ENCODE measurements at places on chromosomes 4 and X.

DNA sequence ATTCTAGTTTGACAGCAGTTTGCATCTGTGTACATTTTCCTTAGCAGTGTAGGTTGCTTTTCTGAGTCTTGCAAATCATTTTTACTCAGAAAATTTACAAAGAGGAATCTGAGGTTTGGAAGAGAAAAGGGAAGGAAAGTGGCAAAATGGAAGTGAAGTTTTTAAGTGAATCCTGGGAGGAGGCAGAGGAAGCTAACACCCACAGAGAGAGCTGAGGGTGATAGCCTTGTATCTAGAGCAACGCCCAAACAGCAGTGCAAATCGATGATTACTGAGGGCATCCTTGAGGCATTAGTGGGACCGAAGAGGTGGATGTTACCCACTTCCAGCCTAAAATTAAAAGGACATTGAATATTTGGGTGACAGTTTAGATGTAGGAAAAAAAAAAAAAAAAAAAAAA lies 31.8 kb downstream of the KLF3 start:
- H3K27ac ChIP-seq, result peak overlapping the region; percentile 13
- no peaks in the 10 kb centered on the region for H3K27me3 ChIP-seq
- no peak for DNase-seq
- peaks cover 71% of the 10 kb centered on the region for H3K36me3 ChIP-seq

DNA sequence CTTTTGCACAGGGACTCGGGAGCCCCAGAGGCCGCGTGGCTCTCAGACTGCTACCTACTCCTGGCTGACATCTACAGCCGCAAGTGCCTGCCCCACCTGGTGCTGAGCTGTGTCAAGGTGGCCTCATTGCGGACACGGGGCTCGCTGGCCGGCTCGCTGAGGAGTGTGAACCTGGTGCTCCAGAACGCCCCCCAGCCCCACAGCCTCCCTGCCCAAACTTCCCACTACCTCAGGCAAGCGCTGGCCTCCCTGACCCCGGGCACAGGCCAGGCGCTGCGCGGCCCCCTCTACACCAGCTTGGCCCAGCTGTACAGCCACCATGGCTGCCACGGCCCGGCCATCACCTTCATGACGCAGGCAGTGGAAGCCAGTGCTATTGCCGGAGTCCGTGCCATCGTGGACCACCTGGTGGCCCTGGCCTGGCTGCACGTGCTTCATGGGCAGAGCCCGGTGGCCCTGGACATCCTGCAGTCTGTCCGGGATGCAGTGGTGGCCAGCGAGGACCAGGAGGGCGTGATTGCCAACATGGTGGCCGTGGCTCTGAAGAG lies 28.8 kb downstream of the SH3TC1 start:
- H3K36me3 ChIP-seq, result peaks cover 19% of the 10 kb centered on the region
- no peak overlapping the region for H3K27ac ChIP-seq

DNA sequence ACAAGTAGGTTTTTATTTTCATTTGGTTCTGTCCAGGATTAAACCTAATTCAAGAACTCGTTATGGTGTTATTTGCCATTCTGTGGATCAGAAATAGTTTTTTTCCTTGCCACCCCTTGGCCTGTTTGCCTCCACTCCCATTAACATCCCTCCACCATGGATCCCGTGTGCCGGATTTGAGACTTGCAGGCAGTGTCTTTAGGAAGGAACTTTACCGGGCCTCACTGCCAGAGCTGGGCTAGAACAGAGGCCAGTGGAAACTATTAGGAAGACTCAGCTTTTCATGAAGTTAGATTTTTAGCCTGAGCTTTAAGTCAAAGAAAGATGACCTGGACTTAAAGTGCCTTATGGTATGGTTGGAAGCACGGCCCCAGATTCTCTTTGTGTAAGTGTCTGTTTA lies 2.4 kb downstream of the KLHL2 start:
- no peak overlapping the region for H3K4me3 ChIP-seq
- no peak overlapping the region for H3K27ac ChIP-seq
- H3K36me3 ChIP-seq, result no peaks in the 10 kb centered on the region
- no peak for DNase-seq
- H3K27me3 ChIP-seq, result no peaks in the 10 kb centered on the region
- peaks cover 9% of the 10 kb centered on the region for H3K4me1 ChIP-seq

GRCh38 chr4:79338148-79338547 lies 12.3 kb upstream of the NAA11 start:
- no peak overlapping the region for H3K27ac ChIP-seq
- peaks cover 2% of the 10 kb centered on the region for H3K27me3 ChIP-seq
- H3K36me3 ChIP-seq, result no peaks in the 10 kb centered on the region
- no peak for DNase-seq

DNA sequence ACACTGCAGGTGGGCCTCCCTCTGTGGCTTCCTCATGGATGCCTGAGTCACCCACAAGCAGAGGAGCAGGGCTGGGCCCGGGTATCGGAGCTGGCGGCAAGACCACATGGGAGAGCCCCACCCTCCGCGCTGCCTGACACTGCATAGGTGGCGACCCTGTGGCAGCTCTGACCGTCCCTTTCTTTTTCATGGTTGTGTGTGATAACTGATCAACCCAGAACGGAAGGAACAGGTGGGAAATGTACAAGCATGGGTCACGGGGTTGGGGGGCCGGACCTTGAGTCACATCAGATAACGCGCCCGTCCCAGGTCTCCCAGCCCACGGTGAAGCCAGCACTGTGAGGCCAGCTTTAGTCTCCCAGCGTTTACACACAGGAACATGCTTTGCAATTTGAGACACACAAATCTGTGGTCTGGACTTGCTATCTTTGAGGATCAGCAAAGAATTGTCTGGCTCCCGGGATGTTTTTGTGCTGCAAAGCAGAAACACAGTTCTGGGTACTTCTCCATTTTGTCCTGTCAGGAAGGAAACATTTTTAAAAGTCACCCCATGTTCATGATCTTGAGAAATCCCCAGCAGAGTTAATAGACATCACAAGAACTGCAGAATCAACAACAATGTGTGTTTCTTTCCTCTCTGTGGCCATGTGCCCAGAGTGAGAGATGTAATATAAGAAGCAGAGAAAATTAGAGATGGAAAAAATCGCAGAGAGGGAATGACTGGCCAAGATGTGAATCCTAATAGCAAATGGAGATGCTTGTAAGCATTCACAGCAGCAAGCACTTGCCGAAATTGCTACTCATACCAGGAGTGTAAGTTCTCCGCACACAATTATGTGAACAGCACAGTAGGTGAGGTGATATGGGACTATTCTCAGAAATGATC lies 70.1 kb upstream of the CBR4 start:
- H3K4me3 ChIP-seq, result peak overlapping the region; percentile 61
- no peaks in the 10 kb centered on the region for H3K36me3 ChIP-seq
- peaks cover 23% of the 10 kb centered on the region for H3K4me1 ChIP-seq
- no peak overlapping the region for H3K27ac ChIP-seq
- peak; percentile 93 for DNase-seq

- H3K27me3 ChIP-seq, result no peaks in the 10 kb centered on the region
- H3K36me3 ChIP-seq, result no peaks in the 10 kb centered on the region
- H3K4me1 ChIP-seq, result no peaks in the 10 kb centered on the region
- H3K4me3 ChIP-seq, result no peak overlapping the region
- H3K27ac ChIP-seq, result no peak overlapping the region
Measured at GRCh38 chr4:153573881-153574802, 108.0 kb downstream of the TMEM131L start.

- DNase-seq, result no peak
- H3K36me3 ChIP-seq, result no peaks in the 10 kb centered on the region
- no peaks in the 10 kb centered on the region for H3K4me1 ChIP-seq
- no peaks in the 10 kb centered on the region for H3K27me3 ChIP-seq
Measured at GRCh38 chr4:138845054-138845453, 170.5 kb upstream of the NOCT start.

DNA sequence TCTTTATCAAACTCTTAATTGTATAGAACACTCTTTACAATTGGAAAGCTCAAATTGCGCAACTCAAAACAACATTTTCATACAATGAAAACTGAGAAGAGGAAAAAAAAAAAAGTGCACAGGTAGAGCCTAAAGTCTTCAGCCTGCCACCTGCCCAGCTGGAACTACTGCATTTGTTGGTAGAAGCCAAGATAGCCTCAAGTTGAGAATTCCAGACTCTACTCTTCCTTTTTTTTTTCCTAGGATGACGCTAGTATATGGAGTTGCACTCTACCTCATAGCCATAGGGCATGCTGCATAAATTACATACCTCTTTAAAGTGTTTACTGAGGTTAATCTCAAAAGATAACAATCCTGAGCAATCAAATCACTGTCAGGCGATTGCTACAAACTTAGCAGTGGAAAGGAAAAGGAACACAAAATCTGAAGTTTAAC lies 13.6 kb downstream of the ABCG2 start:
- no peak for DNase-seq
- no peak overlapping the region for H3K4me3 ChIP-seq
- no peak overlapping the region for H3K27ac ChIP-seq
- no peaks in the 10 kb centered on the region for H3K4me1 ChIP-seq
- no peaks in the 10 kb centered on the region for H3K27me3 ChIP-seq

GRCh38 chr4:121765368-121765705 lies 373 bp upstream of the SMIM43 start:
- H3K4me3 ChIP-seq, result peak overlapping the region; percentile 71
- peaks cover 3% of the 10 kb centered on the region for H3K4me1 ChIP-seq
- H3K36me3 ChIP-seq, result no peaks in the 10 kb centered on the region

GRCh38 chrX:44344194-44344593 lies 722 bp upstream of the EFHC2 start:
- peaks cover 9% of the 10 kb centered on the region for H3K4me1 ChIP-seq
- H3K36me3 ChIP-seq, result no peaks in the 10 kb centered on the region
- H3K27me3 ChIP-seq, result no peaks in the 10 kb centered on the region
- DNase-seq, result peak; percentile 60
- H3K4me3 ChIP-seq, result peak overlapping the region; percentile 77

DNA sequence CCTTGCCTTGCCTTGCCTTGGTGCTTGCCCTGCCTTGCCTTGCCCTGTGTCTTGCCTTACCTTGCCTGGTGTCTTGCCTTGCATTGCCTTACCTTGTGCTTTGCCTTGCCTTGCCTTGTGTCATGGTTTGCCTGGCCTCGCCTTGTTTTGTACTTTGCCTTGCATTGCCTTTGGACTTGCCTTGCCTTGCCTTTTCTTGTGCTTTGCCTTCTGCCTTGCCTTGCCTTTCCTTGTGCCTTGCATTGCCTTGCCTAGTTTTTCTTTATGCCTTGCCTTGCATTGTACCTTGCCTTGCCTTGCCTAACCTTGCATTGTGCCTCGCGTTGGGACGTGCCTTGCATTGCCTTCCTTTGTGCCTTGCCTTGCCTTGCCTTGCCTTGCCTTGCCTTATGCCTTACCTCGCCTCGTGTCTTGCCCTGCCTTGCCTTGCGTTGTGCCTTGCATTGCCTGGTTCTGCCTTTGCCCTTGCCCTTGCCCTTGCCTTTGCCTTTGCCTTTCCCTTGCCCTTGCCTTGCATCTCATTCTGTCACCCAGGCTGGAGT lies 82.8 kb downstream of the TAB3 start:
- H3K4me1 ChIP-seq, result no peaks in the 10 kb centered on the region
- no peak overlapping the region for H3K4me3 ChIP-seq
- no peaks in the 10 kb centered on the region for H3K36me3 ChIP-seq
- DNase-seq, result no peak

DNA sequence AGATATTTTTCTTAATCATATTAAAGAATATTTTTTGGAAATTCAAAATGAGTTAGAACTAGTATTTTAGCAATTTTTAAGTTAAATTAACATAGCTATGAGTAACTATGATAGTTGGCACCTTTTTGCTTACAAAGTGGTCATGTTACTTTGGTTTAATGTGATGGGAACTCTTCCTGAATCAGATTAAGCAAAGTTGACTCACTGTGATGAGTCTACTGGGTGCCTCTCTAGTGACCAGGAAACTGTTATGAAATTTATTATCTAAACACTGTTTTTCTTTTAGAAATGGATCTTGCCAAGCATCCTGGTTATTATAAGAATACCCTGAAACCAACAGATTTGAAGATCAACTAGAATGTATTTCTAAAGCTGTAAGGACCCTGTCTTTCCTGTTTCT lies 985.8 kb downstream of the TRAM1L1 start:
- H3K27ac ChIP-seq, result no peak overlapping the region
- H3K27me3 ChIP-seq, result no peaks in the 10 kb centered on the region
- no peak overlapping the region for H3K4me3 ChIP-seq

- H3K27ac ChIP-seq, result no peak overlapping the region
- peaks cover 8% of the 10 kb centered on the region for H3K36me3 ChIP-seq
- no peak overlapping the region for H3K4me3 ChIP-seq
- H3K4me1 ChIP-seq, result no peaks in the 10 kb centered on the region
Measured at GRCh38 chr4:25795566-25796454, 67.0 kb downstream of the SEL1L3 start.

DNA sequence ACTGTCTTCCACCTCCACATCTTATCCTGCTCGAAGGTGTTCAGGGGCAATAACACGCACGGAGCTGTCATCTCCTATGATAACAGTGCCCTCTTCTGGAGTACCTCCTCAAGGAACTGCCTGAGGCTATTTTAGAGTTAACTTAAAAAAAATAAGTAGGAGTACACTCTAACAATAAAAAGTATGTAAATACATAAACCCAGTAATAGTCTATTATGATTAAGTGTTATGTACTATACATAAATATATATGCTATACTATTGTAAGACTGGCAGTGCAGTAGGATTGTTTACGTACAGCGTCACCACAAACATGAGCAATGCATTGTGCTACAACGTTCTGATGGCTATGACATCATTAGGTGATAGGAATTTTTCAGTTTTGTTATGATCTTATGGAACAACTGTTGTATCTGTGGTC lies 34.5 kb upstream of the TLR2 start:
- DNase-seq, result no peak
- no peak overlapping the region for H3K27ac ChIP-seq
- no peaks in the 10 kb centered on the region for H3K36me3 ChIP-seq

GRCh38 chrX:638482-639131 lies 8.0 kb downstream of the SHOX start:
- no peak for DNase-seq
- H3K4me3 ChIP-seq, result no peak overlapping the region
- peaks cover 36% of the 10 kb centered on the region for H3K27me3 ChIP-seq
- H3K4me1 ChIP-seq, result no peaks in the 10 kb centered on the region
- no peaks in the 10 kb centered on the region for H3K36me3 ChIP-seq
- no peak overlapping the region for H3K27ac ChIP-seq

- no peaks in the 10 kb centered on the region for H3K36me3 ChIP-seq
- no peaks in the 10 kb centered on the region for H3K27me3 ChIP-seq
Measured at GRCh38 chr4:23882976-23883531, 6.8 kb downstream of the PPARGC1A start.

GRCh38 chrX:103626855-103627254 lies 1.9 kb upstream of the TCEAL1 start:
- no peak overlapping the region for H3K4me3 ChIP-seq
- no peaks in the 10 kb centered on the region for H3K36me3 ChIP-seq
- no peaks in the 10 kb centered on the region for H3K27me3 ChIP-seq
- DNase-seq, result no peak
- no peak overlapping the region for H3K27ac ChIP-seq
- H3K4me1 ChIP-seq, result no peaks in the 10 kb centered on the region

All from common myeloid progenitor, CD34-positive (primary cell).